ENCODE measurements at places on chromosomes 1 and 21.

DNA sequence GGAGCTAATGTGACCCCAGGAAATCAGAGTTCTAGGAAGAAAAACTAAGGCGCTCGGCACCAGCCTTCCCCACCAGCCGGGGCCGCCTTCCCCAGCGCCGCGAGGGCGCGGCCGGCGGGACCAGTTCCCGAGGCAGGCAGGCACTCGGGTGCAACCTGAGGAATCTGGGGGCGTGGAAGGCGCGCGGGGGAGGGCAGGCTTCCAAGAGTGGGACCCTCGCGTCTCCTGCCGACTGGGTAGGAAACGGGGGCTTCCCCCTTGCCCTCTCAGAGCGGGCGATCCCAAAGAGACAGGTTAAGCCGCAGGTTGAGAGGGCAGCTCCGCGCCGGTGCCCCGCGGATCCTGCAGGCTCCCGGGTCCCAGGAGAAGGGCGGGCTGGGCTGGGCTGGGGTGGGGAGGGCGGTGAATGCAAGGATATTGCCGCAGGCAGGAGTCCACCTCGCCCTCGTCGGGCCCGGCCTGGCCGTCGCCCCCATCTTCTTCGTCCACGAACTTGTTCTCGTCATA lies 431 bp downstream of the ARPC5 start:
- DNase-seq: no peak

- DNase-seq: no peak
Observed at GRCh38 chr1:242542271-242542670, 17.8 kb upstream of the PLD5 start.

GRCh38 chr1:19311503-19311930 lies 427 bp downstream of the AKR7A2 start:
- no peak for DNase-seq

GRCh38 chr1:187942986-187943385 lies 1114.2 kb downstream of the PLA2G4A start:
- no peak for DNase-seq

DNA sequence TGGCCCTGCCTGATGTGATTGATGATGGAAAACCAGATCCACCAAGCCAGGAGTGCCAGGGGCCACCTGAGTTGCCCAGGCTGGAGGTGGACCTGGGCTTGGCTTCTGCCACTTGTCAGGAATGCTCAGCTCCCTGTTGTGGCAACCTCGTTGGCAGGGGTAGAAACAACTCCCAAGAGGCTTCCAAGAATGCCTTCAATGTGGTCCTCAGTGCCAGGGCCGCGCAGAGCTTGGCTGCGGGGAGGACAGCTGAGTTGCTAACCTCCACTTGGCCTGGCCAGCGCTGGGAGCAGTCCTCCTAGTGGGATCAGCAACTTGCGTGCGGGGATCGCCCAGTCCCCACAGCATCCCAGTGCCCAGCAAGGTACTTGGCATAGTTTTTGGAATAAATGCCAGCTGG lies 9.0 kb downstream of the MYOM3 start:
- DNase-seq: peak; percentile 16

DNA sequence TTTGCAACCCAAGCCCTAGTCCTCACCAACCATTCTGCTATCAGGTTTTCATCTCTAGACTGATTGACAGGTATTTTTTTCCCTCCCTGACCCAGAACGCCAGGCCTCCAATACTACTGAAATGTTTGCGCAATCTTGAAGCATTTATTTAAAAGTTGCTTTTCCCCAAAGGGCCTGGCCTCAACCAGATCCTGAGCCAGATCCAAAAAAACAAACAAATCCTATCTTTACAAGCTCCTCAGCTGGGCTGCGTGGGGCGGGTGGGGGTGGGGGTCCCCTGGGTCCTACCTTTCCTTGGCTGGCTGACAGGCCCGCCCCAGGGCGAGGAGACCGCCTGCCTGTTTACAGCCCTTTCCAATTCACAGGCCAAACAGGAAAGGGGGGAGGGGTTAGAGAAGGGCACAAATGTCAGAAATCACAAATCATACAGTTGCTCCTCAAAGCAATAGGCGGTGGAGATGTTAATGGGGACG lies 98.8 kb downstream of the FOXD2 start:
- DNase-seq: no peak

DNA sequence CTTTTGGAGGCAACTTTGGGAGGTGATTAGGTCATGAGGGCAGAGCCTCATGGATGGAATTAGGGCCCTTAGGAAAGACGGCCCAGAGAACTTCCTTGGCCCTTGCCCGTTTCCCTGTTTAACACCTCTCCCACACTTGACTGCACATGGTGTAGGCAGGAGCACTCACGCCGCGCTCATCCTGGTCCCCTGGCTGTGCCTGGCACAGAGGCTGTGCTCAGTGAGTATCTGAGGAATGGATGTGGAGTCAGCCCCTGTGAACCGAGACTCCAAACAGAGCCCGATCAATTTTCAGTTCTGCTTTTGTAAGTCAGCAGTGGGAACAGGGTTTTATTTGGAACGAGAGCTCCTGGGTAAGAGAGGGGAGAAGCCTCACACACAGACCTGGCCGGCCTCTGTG lies 29.8 kb upstream of the ETV3 start:
- DNase-seq: no peak

- peak; percentile 59 for DNase-seq
Observed at GRCh38 chr1:37811027-37811655, 3.1 kb upstream of the YRDC start.

GRCh38 chr21:45981151-45982091 lies at the start of gene COL6A1:
Gene COL6A1 (plus strand): TSS chr21:45981770. CDS start chr21:45981851, 81 bp downstream.
- DNase-seq: peak; percentile 85

- no peak for DNase-seq
Observed at GRCh38 chr1:239308701-239309333, 77.6 kb upstream of the CHRM3 start.

GRCh38 chr1:67636146-67636545 lies 48.9 kb upstream of the GADD45A start:
- no peak for DNase-seq

DNA sequence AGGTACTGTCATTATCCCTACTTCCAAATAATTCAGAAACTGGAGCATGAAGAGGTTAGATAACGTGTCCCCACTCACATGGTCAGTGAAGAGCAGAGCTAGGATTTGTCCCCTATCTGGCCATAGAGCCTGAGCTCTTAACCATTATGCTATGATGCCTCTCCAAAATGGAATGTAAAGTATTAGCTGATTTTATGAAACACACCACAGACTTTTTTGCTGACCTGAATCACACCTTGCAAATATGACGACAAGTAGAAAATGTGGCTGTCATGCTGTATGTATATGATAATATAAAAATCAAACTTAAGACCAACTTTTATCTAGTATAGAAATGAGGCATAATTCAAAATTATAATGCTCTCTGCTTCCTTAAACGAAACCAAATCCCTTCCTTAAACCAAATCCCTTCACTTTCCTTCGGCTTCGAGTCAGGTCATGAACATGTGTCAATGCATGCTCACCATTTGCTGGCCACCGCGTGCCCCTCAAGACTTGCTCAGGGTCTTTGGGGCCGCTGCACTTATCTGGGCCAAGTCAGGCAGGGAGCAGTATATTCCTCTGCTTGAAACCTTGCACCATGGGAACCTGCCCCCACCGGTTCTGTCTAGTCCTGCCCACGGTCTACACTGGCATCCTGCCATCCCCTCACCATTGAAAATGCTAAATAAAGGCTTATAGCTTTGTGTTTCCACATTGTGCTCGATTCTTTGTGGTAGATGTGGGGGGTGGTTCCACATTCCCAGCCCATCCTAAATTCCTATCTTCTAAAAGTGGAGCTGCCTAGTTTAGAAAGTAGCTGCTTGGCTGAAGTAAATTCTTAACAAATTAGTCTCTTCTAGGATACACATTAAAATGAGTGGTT lies 1.6 kb upstream of the TMCC2 start:
- DNase-seq: no peak

GRCh38 chr1:74504125-74504932 lies 8.1 kb downstream of the LRRC53 start:
- DNase-seq: peak; percentile 14

GRCh38 chr1:104780470-104781078 lies 1030.9 kb downstream of the AMY1C start:
- no peak for DNase-seq

DNA sequence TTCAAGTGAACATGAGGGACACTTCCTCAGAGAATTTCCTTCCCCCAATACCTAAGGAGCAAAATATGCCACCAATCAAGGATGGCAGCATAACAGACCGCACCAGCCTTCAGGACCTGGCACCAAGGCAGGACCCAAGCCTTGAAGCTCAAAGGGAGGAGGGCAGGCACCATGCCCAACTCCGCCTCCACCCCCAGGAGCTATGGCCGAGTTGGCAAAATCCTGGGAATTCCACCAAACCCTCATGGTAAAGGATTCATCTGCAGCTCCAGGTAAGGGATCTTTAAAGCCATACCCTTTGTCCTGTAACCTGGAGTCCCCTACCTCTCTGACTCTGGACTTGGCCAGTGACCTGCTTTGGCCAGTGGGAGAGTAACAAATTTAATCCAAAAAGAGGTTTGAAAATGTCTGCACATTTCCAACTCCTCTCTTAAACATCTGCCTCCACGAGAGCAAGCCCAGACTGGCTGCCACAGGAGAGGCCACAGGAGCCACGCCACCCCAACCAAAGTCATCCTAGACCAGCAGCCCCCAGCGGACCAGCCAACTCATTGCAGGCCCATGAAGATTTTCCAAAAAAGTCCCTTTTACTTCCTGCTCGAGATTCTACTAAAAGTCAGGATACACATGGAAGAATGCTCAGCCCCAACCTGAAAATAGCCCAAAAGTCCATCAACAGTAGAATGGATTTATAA lies 41.9 kb downstream of the NPHP4 start:
- DNase-seq: no peak

- DNase-seq: no peak
Observed at GRCh38 chr1:154351363-154352068, 26.2 kb downstream of the ATP8B2 start.

GRCh38 chr1:10939654-10940450 lies 72.6 kb upstream of the TARDBP start:
- no peak for DNase-seq

DNA sequence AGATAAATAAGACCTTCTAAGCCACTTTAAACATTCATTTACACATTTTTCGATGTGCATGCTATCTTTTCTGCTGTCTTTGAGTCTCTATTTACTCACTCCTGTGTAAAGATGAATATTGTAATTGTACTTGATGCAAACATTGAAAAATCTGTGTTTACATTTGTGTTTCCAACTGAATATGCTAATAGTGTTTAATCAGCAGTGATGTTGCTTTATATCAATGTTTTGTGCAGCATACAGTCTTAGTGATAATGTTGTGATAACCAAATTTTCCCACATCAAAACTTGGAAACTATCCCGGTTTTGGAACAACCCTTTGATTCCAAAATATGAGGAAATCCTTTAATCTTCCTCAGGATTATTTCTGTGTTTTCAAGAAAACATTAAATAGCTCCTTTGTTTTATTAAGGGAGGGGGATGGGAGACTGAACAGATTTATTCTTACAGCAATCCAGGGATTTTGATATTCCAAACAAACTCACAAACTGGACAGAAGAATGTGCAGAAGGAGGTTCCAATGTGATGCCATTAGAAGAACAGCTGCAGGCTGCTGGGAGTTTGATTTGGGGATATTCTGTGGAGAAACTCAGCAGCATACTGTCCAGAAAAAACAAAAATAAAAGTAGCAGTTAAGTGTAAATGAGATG lies 248.0 kb downstream of the S1PR1 start:
- DNase-seq: no peak

DNA sequence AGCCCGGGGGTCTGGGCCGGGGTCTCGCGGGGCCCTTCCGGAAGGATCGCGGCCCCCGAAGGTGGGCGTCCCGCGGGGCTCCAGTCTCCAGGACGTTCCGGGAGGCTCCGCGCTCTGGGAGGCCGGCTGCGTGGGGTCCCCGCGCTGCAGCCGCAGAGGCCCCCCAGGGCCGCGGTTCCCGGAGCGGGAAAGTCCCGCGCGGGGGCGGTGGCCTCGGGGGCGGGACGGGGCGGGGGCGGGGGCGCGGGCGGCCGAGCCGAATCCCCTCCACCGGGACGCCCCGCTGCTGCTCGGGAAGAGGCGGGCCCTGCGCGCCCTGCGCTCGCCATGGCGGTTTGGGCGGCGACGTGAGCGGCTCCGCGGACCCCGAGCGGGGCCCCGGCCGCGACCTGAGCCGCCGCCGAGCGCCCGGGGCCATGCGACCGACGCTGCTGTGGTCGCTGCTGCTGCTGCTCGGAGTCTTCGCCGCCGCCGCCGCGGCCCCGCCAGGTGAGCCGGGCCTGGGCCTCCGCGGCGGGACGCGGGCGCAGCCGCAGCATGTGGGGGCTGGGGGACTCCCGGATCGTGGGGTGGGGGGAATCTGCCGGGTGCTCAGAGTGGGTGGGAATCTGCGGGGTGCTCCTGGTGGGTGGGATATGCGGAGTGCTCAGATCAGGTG lies at the start of gene IFNGR2:
Gene IFNGR2, plus strand, starts transcription at position 286 of the 658 bp plus-strand sequence. Its CDS starts 131 bp downstream, at position 417.
- no peak for DNase-seq

- DNase-seq: no peak
Observed at GRCh38 chr1:25563330-25564215, 20.2 kb downstream of the LDLRAP1 start.

DNA sequence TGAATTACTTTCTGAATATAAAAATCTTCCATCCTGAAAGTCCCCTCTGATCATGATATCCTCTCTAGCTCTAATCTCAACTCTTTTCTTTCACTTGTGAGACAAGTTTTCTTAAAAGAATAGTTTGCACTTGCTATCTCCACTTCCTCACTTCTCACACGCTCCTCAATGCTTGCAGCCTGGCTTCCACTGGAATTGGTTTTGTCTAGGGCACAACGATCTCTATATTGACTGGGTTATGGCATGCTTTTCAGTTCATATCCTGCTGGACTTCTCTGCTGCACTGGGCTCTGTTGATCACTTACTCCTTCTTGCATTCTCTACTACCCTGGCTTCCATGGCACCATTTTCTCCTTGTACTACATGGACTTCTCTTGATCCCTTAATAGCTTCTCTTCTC lies 474 bp downstream of the FCRLA start:
- DNase-seq: no peak

GRCh38 chr1:233256191-233256590 lies 39.3 kb downstream of the PCNX2 start:
- DNase-seq: no peak

- DNase-seq: no peak
Observed at GRCh38 chr1:95578462-95578861, 344.5 kb downstream of the RWDD3 start.

- peak; percentile 64 for DNase-seq
Observed at GRCh38 chr1:6489799-6490180, 1.7 kb downstream of the PLEKHG5 start.

GRCh38 chr1:5847013-5847659 lies 145.1 kb downstream of the NPHP4 start:
- peak; percentile 18 for DNase-seq

- DNase-seq: peak; percentile 87
Observed at GRCh38 chr1:201164645-201165044, 10.4 kb upstream of the TMEM9 start.

All from Caki2 (cell line).